ENCODE measurements at places on chromosomes 11 and 22.

DNA sequence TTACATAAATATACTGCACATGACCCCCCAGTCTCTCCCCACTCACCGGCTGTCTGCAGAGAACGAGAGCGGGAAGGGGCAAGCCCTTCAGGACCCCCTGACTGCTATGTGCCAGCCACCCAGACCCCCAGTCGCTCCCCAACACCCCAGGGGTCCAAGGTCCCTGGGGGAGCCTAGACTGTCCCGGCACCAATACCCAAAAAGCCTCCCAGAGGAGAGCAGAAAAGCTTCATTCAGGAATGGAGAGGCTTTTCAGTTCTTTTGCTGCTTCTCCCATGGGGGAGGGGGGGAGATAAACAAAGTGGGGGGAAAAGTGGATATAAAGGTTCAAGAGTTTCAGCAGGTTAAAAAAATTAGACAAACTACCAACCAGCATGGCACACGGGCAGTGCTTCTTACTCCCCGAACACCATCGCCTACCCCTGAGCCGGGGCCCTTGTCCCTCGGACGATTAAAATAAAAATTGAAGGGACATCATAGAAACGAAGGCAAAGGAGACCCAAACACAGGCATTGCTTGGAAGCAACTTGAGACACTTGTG lies 1.3 kb downstream of the CSNK1E start:
- DNase-seq, result no peak

- no peak for DNase-seq
Observed at GRCh38 chr11:133600786-133601185, 68.5 kb upstream of the OPCML start.

DNA sequence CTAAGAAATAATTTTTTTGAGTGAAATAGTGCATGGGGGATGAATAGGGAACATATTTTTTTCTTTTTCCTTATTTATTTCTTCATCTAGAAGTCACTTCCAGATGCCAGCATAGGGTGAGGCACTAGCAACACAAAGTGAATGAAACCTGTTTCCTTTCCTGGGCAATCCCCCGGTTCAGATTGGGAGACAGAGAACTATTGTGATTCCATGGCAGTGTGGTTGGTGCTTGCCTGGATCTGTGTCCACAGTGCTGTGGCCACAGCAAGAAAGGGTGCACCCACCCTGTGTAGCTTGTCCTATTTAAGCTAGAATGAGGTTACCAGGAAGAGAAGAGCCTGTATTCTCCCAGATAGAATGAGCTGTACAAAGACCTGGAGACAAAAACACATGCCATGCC lies 57.6 kb downstream of the SLC5A1 start:
- no peak for DNase-seq

DNA sequence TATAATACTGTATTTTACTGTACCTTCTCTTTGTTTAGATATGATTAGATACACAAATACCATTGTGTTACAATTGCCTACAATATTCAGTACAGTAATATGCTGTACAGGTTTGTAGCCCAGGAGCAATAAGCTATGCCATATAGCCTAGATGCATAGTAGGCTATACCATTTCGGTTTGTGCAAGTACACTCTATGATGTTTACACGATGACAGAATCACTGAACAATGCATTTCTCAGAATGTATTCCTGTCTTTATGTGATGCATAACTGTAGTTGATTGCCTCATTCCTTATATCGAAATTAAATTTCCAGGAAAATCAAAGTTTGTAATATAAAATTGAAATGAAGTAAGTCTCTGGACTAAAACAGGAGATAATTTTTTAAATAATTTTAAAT lies 49.3 kb upstream of the OR5P2 start:
- DNase-seq, result no peak

DNA sequence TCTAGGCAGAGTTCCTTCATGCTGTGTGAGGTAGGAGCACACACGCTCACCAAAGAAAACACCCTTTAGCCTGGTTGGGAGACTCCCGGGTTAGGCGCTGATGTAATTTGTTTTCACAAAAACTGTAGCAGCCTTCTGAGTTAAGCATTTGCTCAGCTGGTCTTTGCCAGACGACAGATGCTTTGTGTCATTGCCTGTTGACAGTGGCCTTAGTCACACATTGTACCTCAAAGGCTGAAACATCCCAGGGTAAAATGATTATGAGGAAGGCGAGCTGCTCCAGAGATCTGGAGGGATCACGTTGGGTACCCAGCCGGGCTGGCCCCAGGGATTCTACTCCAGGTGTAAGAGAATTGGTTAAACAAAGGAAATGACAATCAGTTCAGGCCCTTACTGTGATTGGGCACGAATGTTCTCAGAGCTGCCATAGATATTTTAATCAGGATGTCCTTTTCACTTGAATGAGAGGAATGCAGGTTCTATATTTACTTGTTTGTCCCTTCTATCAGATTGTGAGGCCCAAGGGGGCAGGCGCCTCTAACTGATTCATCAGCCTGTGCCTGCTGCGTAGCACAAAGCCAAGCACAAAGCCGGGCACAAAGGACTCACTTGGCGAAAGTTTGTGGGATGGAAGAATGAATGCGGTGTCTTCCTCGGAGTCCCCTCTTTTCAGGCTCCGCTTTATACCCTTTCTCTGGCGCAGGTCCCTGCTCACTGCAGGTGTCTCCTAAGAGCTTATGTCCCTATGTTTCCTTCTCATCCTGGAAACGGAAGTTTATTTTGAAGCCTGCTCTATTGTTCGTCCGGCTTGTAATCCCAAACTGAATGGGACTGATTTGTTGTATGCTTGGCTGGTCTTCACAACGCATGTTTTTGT lies 47.1 kb downstream of the ADM start:
- no peak for DNase-seq

- no peak for DNase-seq
Observed at GRCh38 chr22:38762551-38762983, 6.8 kb upstream of the SUN2 start.

DNA sequence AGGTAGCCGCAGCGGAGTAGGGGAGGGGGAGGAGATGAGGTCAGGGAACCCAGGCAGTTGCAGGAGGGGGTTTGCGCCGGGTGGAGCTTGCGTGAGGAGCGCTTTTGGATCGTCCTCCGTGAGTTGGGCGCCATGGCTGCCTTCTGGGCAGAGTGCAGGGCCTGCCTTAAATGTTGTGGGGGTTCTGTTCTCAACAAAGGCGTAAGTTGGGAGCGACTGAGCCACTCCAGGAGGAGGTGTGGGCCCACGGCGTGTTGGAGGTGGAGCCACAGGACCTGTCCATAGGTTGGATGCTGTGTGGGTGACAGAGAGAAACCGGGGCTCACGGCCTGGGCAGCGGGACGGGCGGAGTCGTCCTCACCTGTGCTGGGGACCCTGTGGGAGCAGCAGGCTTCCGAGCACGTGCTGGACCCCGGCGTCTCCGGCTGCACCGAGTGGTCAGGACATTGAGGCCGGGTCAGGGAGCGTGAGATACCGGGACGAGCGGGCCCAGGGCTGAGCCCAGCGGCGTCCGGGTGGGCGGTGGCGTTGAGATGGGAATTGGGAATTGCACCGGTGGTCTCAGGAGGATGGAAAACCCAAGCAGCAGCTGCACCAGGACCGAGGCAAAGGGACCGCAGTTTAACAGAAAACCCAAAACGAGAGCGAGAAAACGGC lies 977 bp upstream of the PGGHG start:
- no peak for DNase-seq

DNA sequence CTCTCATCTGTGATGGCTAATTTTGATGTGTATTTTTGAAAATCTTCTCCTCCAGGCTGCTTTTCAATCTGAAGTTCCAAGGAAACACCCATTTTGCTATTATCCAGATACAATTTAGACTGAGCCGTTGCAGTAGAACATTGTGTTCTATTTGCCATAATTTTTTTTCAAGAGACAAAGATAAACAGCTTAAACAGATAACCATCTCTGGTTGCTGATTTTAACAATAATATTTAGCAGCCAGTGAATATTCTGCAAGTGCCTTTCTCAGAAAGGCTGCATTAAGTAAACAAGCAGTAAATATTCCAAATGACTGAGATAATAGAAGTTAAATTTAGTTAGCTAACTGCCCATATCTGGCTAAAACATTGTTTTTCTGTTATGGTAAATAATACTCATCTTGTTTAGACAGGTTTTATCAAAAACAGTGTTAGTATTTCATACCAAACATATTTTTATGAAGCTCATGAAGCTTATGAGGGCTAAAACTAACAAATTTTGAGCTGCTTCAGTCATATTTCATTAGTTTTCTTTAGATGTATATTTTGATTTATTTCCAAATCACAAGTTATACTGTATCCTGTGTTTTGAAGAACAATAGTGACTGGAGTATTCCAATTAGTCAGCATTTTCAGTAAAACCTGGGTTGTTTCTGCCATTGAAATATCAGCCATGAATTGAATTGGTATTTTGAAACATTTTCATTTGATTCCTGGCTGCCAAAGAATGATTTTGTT lies 206.7 kb downstream of the SBF2 start:
- no peak for DNase-seq

DNA sequence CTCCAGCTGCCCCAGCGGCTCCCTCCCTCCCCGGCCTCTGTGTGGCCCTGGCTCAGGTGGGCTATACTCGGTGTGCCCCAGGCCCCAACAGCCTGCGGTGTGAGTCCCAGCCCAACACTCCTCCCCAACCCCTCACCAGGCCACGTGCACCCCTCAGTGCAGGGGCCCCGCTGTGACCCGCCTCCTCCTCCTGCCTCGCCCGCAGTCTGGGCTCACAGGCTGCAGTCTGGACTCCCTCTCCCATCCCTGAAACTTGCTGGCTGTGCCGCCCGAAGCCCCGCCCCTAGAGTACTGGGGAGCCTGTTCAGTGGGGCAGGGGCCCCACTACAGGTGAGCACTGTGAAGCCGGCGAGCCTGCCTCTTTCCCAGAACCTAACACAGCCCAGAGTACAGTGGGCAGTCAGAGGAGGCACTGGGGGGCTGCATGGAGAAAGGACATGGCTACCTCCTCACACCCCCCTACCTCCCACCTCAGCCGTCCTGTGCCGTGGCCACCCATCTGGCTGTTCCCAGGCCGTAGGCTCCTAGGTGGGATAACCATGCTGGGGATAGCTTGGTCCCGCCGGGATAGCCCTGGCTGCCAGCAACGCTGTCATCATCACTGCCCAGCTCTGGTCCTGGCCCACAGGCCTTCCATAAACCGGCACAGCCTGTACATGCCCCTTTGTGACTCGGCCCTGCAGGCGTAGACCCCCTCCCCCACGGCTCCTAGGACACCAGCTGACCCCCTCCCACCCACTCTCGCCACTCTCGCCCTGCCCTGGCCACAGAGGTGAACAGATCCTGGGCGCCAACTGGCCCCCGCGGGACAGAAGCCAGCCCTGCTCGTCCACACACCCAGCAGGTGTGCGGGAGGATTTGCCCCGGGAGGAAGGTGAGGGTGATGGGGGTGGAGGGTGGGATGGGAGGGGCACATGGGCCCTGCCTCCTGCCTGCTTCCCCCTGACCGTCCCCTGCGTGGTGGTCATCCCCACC lies 29.7 kb downstream of the CELSR1 start:
- DNase-seq, result no peak

GRCh38 chr22:49968313-49968830 lies 7.8 kb downstream of the PIM3 start:
- no peak for DNase-seq

DNA sequence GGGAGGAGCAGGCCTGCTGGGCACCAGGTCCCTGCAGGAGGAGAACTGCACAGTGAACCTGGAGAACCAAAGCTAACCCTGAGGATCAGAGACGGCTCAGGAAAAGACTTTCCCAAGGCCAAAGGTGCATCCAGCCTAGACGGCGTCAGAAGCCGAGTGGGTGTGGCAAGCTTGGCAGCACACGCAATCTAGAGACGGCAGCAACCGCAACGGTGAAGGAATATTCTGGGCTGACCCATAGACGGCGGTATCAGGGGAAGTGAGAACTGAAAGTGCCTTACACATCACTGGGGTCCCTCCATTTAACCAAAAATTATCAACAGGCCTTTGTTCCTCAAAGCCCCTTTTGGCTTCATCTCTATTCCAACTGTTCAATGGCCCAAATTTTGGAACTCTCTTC lies 26.2 kb downstream of the SPATA19 start:
- no peak for DNase-seq

- no peak for DNase-seq
Observed at GRCh38 chr22:41908411-41909309, 6.2 kb downstream of the SHISA8 start.

- no peak for DNase-seq
Observed at GRCh38 chr22:26751217-26751616, 93.8 kb downstream of the MIAT start.

DNA sequence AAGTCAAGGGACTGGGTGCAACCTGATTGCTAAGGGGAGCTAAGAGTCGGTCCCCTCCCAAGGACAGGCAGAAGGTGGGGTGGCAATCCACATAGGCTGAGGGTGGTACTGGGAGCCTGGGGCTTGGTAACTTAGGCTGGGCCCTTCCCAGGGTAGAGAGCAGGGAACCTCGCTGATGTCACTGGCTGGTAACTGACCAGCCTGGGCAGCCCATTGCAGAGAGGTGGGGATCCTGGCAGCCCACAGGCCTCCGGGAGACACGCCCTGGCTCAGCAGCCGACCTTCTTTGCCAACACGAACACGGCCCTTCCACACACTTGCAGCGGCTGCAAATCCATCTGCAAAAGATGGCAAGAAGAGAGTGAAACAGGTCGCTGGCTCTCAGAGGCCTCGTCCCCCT lies 25.4 kb downstream of the A4GALT start:
- no peak for DNase-seq

DNA sequence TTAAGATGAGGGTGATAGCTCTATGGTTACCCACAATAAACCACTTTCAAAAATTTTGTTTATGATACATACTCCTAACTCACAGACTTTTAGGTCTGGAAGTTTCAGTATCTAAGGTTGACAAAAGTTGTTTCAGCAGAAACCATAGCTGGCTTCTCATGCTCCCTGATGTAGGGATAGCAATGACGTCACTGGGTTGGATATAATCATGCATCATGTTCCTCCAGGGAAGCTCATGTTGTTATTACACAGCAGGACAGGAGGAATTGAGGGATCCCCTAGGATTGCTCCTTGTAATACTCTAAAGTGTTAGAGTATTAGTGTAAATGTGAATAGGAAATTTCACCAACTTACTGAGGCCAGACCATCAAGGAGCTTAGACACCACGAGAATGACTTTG lies 23.6 kb downstream of the APOL3 start:
- no peak for DNase-seq

Data from stimulated activated CD4-positive, alpha-beta T cell treated with anti-CD3 and anti-CD28 coated beads, Interleukin-1b, Interleukin-23, amount 100 ng/mL, for 1 hour (primary cell).